ENCODE measurements at places on chromosomes 7 and 10.

- ATAC-seq, result no peak
Observed at GRCh38 chr7:54390565-54390964, 151.6 kb upstream of the VSTM2A start.

GRCh38 chr7:22591271-22591670 lies 91.3 kb upstream of the STEAP1B start:
- ATAC-seq, result no peak

GRCh38 chr7:105940109-105940508 lies 23.0 kb upstream of the CDHR3 start:
- ATAC-seq, result no peak

GRCh38 chr10:93198401-93199131 lies 124.9 kb downstream of the CYP26A1 start:
- no peak for ATAC-seq

DNA sequence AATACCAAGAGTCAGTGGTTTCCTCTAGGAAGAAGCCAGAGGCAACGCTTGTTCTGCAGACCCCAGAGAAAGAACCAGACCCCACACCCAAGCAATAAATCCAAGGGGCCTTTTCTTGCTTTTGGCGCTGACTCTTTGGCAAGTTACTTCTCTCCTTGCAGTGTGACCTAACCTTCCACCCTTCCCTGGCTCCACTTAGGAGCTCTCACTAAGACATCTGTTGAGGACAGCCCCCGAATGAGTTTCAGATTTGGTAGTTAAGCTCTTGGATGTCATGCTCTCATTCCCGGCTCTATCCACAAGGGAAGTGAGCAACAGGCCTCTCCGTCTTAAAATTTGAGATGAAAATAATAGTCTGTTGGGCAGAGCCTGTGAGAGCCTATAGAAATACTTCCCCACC lies 50.6 kb upstream of the FAM204A start:
- ATAC-seq, result no peak

- ATAC-seq, result no peak
Observed at GRCh38 chr7:107002529-107002998, 41.9 kb upstream of the PRKAR2B start.

DNA sequence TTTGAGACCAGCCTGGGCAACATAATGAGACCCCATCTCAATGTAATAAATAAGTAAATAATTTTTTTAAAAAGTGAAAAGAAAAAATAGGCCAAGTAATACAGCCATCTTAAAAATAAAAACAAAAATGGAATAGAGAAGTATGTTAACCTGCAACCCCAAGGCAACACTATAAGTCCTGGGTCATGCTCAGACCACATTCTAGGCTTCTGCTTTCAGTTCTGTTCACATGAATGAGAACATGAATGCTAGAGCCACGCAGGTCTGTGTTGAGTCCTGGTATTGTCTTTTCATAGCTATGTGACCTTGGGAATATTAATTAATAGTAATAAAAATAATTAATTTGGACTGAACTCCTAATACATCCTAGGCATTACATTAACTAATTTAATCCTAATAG lies 284.0 kb downstream of the AUTS2 start:
- no peak for ATAC-seq

DNA sequence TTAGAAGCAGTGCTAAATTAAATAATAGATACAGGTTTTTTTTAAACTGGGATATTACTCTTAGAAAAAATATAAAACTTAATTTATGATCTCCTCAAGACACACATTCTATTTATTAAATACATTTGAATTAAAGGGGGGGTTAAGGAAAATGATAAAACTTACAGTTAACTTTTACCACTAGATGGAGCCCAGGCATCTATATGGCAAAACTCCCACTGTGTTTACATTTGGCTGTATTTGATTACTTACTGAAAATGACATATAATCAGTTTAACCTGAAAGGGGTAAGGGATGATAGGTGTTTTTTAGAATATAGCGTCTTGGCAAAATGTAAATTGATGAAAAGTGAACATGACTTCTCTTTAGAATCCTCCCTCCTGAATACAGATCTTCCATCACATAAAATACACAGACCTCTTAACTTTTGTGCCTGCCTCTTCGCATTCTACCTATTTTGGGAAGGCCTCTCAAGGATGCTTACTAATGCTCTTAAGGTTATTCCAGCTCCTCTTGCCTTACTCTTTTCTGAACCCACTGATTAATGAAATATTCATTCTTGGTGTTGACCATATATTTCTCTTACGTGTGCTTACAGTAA lies 235.7 kb downstream of the AGMO start:
- no peak for ATAC-seq

- ATAC-seq, result no peak
Observed at GRCh38 chr10:15464381-15464780, 93.3 kb upstream of the FAM171A1 start.
